Dermis microvascular lymphatic vessel endothelial cell (primary cell): ENCODE measurements at places on chromosomes 6 and 20. TPM values are rescaled to one million over a fixed set of nuclear protein-coding genes. Genes with fewer than 3 reads are reported as not detected.

TPD52L2 gene
- 112 and 178 TPM in 2 replicates for total RNA-seq

FILIP1 gene
- total RNA-seq = 1.7 and 3.8 TPM in 2 replicates

KCNB1 gene
- under 0.01 TPM in 1 of 2 replicates, not detected in the other for total RNA-seq

TRIM31 gene
- total RNA-seq = not detected in 2 replicates

STMN3 gene
- 0.38 and 0.51 TPM in 2 replicates for total RNA-seq
